Left ventricle myocardium superior (tissue), 1 donor: ENCODE measurements at places on chromosomes 4 and X.

DNA sequence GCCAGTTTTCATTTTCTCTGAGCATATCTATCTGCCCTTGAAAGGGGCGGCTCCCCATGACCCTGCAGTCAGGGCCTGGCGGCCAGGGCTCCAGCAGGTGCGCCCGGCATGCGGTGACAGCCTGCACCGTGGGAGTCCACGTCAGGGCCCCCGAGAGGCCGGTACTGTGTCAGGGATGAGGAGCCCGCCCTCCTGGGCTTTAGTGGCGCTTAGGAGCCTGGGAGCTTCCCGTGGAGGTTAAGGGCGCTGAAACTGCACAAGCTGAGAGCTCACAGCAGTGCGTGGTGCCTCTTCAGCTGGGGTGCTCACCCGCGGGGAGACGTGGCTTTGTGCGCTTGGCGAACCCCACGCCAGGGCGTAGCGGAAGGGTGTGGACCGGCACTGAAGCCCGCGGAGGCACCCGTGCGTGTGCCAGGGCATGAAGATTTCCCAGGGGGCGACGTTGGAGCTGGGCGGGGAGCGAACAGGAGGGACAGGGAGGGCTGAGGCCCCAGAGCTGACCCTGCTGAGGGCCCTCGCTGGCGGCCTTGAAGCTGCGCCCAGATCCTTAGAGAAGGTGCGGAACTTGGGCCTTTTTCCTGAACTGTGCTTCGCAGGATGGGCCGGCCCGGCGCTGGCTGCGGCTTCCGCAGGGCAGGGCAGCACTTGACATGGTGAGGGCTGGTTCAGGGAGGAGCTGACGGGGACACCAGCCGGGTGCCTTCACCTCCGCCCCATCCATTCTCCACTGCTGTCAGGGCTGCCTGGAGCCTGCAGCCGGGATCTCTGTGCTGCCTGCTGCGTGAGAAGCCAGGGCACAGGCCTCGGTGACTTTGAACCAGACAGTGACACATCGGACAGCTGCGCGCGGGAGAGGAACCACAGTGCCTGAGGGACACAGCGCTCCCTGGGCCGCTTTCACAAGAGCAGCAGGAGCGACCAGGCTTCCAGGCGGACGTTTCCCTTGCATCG lies 32.9 kb downstream of the HTT-AS start:
- DNase-seq = peak; percentile 75

DNA sequence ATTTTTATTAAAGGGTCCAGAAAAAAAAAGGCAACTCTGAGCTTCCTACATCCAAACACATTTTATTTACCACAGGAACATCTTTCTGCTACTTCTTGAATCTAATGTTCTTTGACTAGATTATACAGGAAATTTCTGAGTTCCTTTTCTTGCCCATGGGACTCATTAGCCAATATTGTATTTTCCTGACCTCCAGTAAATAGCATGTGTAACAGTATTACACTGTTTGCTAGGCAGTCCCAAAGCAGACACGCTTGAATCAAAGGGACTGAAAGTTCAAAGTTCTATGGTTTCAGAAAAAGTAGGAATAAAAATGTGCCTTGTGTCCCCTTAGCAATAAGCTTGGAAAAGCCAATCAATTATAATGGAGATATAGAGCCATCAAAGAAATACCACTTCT lies 57.4 kb downstream of the MOSPD2 start:
- DNase-seq = no peak

DNA sequence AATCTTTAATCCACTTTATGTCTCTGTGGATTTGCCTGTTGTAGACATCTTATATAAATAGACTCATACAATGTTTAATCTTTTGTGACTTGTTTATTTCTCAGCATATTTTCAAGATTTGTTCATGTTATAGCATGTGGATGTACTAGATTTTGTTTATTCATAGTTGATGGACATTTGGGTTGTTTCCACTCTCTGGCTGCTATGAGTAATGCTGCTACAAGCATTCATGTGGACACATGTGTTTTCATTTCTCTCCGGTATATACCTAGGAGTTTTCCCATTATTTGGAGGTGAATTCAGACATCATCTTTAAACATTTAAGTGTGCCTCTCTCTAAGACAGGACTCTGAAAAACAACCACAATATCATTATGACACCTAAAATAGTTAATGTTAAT lies 2.3 kb downstream of the IKBKG start:
- no peak for DNase-seq

- no peak for DNase-seq
Observed at GRCh38 chr4:184953971-184954370, 64.3 kb upstream of the HELT start.

DNA sequence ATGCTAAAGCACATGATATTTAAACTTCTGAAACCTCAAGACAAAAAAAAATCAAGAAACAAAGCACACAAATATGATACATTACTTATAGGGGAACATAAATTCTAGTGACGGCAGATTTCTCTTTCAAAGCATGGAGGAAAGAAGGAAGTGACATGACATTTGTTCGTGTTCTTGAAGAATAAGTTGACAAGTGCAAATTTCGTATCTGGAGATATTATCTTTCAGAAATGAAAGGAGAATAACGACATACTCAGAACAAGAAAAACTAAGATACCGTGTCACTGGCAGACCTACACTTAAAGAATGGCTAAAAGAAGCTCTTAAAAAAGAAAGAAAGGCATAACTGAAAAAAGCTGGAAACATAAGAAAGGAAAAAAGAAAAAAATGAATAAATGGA lies 16.6 kb downstream of the CENPVL2 start:
- no peak for DNase-seq

DNA sequence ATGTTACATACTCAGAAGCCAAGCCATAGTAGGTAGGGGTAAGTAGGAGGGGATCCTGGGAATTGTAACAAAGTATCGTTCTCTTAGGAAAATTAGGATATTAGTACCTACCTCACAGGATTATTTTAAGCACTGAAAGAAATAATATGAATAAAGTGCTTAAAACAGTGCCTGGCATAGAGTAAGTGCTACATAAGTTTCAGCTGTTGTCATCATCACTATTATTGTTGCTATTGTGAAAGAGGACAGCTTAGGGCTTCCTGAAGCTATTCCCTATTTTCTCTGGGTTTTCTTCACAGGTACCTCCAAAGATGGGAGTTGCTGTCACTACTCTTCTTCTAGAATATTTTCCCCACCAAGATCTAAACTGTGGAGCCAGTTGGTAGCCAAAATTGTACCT lies 443.7 kb upstream of the FGF16 start:
- no peak for DNase-seq

DNA sequence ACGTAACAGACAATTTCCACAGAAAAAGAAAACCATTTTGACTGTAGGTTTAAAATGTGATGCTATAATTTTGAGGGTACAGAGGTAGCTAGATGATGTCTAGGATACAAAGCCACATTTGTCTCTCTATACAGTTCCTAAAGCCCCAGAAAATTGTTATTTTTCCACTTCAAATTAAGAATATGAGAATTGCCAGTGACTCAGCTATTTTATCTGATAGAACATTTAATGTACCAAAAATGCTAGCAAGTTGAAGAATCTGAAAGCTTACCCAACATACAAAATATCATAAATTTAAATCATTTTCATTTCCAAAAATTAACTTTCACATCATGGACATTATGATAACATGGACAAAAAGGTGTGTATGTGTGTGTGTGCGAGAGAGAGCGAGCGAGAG lies 148.0 kb downstream of the CAMK2D start:
- DNase-seq = no peak

- DNase-seq = no peak
Observed at GRCh38 chr4:66943112-66943511, 602.2 kb downstream of the CENPC start.

- DNase-seq = no peak
Observed at GRCh38 chr4:177632481-177632880, 190.2 kb upstream of the AGA start.

- no peak for DNase-seq
Observed at GRCh38 chr4:158253350-158253980, 43.2 kb downstream of the TMEM144 start.

DNA sequence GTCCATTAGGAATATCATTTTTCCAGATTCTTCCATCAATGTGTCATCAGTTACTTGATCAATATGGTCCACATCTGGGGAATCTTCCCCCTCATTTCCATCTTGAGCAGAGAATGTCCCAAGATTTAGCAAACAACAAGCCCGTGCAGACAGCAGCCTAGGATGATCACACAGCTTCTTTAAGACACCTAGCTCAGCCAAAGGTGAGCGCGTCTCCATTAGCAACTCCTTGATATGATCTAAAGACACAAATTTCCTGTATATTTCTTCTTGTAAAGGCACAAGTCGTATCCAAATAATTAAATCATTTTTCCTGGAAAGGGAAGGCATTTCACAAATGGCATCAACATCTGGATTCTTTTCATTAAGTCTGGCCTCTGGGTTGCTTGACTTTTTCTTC lies 25.8 kb downstream of the PIN4 start:
- DNase-seq = no peak

DNA sequence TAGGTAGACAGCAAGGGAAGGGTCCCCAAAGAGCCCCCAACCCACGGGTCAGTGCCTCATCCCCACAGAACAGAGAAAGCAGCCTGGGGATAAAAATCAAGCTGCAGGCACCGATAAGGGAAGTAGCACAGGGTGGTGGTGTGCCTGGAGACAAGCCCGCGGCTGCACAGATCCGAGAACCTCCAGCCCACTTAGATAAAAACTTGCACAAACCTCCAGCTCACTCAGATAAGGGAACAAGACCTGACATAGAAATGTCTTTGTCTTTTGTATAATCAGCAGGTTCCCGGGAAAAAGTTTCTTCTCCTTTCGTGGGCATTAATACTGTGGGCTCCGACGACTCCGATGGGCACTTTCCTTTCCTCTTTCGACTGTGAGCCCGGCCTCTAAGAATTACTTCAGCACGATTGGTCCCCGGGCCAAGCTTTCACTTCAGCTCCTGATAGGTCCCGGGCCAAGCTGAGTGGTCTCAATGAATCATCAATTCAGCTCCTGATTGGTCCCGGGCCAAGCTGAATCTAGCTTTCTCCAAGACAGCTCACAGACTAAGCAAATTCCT lies 32.4 kb downstream of the PRDX4 start:
- DNase-seq = no peak

- no peak for DNase-seq
Observed at GRCh38 chr4:73311428-73311827, 52.8 kb upstream of the ANKRD17 start.

GRCh38 chr4:184750926-184751584 lies 17.2 kb upstream of the CENPU start:
- no peak for DNase-seq

DNA sequence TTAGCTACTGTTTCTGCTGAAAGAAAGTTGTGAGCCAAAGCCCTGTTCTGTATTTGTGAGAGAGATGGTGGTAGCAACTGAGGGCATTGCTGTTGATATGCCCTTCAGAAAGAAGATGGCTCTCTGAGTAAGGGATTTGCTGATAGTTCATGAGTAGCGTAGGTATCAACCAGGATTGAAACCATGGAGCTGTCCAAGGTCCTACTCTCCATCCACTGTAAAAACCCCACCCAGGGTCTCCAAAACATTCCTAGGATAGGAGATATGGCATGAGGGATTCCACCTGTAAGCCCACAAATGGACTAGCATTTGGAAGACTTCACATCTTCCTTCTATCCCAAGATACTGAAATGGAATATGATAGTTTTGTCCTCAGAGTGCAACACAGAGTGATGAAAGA lies 277.1 kb upstream of the PRKX start:
- DNase-seq = no peak

GRCh38 chr4:24807611-24808010 lies 12.2 kb downstream of the SOD3 start:
- no peak for DNase-seq

- DNase-seq = no peak
Observed at GRCh38 chr4:149247164-149247563, 568.5 kb downstream of the IQCM start.

DNA sequence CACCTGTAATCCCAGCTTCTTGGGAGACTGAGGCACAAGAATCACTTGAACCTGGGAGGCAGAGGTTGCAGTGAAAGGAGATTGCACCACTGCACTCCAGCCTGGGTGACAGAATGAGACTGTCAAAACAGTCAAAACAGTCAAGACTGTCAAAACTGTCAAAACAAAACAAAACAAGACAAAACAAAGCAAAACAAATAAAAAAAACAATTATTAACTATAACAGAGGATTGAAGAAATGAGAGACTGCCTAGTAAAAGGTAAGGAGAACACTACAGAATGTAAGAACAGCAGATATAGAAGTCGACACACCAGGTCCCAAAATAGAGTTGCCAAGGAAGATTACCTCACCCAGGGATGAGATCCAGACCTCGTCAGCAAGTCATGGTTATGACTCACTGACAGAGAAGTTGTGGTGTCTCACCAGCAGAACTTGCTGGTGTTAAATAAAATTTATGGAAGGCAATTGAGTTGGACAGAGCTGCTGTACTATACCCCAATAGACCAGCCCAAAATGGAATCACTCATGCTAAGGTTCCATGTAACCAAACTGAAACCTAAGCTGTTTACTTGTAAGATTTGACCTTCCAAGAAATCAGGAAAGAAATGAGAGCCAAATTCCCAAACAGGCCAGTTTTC lies 32.1 kb upstream of the GK start:
- DNase-seq = no peak

DNA sequence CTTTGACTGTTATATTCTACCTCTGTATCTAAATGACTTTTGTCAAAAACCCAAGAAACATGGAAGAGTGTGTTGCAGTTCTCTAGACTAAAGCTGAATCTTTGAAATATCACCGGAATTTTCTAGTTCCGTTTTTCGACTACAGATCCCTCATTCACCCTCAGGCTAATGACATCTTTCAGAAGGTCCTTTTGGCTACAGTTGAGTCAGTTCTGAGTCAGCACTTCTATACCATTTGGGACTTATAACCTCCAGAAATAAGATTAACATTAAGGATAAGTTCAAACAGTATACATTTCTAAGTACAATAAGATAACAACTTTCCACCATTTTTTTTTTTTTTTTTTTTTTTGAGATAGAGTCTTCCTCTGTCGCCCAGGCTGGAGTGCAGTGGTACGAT lies 331.0 kb upstream of the CPXCR1 start:
- DNase-seq = no peak

GRCh38 chrX:68669094-68669860 lies 21.8 kb downstream of the STARD8 start:
- DNase-seq = no peak

DNA sequence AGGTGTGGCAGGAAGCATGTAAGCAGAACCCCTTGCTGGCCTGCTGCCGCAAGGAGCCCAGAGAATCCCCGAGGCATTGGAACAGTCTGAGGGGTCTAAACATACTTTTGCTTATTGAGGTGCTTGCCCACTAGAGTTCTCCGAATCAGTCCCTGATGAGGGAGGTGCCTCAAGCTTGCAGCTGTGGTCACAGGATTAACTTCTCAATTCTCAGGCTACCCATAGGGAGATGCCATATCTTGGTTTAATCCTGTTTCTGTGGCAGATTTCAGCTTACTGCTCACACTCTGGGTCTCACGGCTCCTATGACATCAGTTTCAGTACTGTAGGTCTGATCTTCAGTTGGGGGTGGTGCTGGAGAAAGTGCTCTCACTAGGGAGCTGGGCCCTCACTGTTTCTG lies 39.9 kb downstream of the CCNG2 start:
- no peak for DNase-seq

- no peak for DNase-seq
Observed at GRCh38 chr4:20666012-20666860, 34.0 kb upstream of the PACRGL start.

- DNase-seq = no peak
Observed at GRCh38 chr4:142530728-142531127, 315.4 kb downstream of the INPP4B start.
